ENCODE measurements at places on chromosomes 3 and 15.

- peak; percentile 68 for DNase-seq
These were observed 173.8 kb upstream of the BCL6 start for GRCh38 chr3:187919048-187919447.

- DNase-seq: no peak
These were observed 22.6 kb downstream of the PDZRN3 start for GRCh38 chr3:73602170-73602569.

- DNase-seq: no peak
These were observed 38.2 kb upstream of the PLCL2 start for GRCh38 chr3:16846373-16847080.

GRCh38 chr3:38038447-38038911, 529 bp upstream of the DLEC1 start:
- peak; percentile 73 for DNase-seq

DNA sequence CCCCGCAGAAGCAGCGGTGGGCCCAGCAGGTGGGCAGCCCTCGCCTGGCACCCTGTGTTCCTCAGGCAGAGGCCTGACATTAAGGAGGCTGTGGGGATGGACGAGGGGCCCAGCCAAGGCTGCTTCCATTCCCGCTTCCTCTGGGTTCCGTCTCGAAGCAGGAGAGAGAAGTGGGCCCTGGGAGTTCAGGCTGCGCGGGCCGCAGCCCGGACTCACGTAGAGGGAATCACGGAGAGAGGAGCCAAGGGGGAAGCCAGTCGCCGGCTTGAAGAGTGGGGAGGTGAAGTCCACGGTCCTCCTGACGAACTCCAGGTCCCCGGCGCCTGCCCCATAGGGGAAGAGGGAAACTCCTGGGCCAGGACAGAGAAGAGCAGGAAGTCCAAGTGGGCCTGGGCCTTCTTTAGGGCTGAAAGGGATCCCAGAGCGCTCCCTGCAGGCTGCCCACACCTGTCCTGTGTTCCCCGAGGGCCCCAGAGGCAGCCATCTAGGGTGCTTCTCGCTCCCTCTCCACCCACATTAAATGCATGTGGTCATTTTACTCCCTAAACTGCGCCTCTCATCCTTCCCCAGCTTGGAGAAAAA, 37.7 kb downstream of the MUC4 start:
- no peak for DNase-seq

- no peak for DNase-seq
These were observed 259.5 kb upstream of the LYSMD4 start for GRCh38 chr15:99992611-99993231.

DNA sequence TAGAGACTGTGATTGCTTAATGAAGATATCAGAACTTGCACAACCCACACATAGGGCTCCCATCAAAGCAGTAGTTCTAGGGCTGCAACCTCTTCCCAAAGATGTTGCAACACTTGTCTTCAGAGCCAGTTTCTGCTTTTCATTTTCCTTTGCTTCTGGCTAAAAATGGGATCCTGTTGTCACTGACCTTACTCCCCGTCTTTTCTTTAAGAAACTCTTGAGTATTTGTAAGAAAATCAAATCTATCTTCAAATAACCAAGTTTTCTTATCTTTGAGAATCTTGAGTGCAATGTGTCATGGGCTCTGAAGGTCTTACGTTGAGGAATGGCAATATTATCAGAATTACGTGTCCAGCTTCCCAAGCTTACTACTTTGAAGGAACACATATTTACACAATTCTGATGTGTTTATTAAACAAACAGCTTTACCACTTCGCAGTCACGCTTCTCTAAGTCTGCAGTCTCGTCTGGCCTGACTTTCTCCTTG, 24.1 kb downstream of the CACNA1D start:
- no peak for DNase-seq

DNA sequence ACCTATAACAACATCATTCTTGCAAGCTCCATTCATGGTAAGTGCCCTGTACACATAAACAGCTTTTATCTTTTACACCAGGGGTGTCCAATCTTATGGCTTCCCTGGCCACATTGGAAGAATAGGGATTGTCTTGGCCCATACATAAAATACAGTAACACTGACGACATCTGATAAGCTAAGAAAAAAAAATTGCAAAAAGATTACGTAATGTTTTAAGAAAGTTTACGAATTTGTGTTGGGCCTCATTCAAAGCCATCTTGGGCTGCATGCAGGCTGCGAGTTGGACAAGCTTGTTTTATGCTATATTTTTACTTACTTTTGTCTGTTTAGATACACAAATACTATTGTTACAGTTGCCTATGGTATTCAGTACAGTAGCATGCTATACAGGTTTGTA, 31.6 kb downstream of the ZNF654 start:
- DNase-seq: no peak

GRCh38 chr3:71208211-71209095, 375.1 kb downstream of the FOXP1 start:
- DNase-seq: no peak

- no peak for DNase-seq
These were observed 30.9 kb downstream of the CDC25A start for GRCh38 chr3:48157202-48157840.

GRCh38 chr15:89910891-89911626, 1.7 kb downstream of the ARPIN start:
- DNase-seq: no peak

DNA sequence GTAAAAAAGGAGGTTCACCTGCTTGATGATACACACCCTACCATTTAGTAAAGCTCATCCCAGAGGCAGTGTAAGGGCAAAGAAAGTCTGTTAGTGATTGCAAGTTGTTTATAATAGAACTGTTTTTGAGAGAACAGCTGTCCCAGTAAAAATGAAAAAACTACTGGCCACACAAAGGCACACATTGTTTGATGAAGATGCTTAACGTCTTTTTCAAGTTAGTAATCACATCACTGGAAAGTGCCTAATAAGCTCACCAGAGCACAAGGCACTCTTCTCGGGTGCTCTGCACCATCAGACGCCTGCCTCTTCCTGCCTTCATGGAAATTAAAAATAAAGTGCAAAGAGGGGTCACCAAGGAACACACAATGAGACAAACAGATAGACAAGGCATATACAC, 186.9 kb downstream of the PDZRN3 start:
- no peak for DNase-seq

GRCh38 chr15:64251658-64252057, 88.8 kb upstream of the PPIB start:
- DNase-seq: no peak

All from CD4-positive, alpha-beta T cell (primary cell).